ENCODE measurements at places on chromosomes 5 and 9.

- no peak for ATAC-seq
Observed at GRCh38 chr9:84971571-84971970, 302.0 kb downstream of the NTRK2 start.

DNA sequence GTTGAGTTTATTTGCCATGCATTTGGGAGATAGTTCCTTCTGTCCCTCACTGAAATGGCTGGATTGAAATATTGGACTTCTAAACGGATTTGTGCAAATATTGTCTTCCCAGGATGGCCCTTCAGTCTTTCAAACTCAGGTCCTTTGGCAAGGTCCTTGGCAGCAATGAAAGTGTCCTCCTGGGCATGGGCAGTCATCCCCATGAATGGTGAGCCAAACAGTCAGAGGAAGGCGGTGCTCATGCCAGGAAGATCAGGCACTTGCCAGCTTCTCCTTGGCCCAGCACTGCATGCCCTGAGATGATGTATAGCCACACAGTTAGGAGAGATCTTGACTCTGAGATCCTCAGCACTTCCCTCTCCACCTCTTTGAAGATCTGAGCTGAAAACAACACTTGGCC is 221.4 kb upstream of the KLF4 start:
- no peak for ATAC-seq

DNA sequence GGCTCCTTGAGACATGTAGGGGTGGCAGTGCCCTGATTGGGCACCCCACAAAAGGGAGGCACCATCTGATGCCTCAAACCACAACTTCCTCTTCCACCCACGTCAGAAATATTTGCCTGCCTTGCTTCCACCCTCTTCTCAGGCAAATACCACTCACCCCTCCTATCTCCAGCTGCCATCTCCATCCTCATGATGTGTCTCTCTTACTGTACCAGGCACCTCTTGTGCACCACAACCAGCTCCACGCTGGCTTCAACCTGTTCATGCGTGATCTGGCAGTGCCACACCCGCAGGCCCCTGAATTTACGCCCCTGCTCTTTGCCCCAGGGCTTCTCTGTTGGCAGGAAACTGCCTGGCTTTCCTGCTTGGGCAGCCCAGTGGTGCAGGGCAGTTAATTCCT is 87.8 kb upstream of the HSPA9 start:
- ATAC-seq = no peak

GRCh38 chr5:105619725-105620124 is 2051.0 kb downstream of the EFNA5 start:
- no peak for ATAC-seq

- no peak for ATAC-seq
Observed at GRCh38 chr9:37710046-37710445, 43.6 kb upstream of the TRMT10B start.

DNA sequence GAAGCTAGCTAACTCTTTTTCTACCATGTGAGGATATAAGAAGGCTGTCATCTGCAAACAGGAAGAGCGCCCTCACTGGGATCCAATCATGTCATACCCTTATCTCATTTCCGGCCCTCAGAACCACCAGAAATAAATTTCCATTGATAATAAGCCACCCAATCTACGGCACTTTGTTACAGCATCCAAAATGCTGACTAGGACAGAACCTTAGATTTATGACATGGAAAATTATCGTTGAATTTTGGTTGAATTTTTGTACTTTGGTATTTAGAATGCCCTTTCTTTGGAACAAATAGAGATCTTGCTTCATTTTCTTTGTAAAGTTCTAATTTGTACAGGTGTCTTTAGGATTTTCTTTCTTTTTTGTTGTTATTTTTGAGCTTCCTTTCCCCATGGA is 53.3 kb upstream of the CYLC2 start:
- ATAC-seq = no peak

- ATAC-seq = no peak
Observed at GRCh38 chr9:131776036-131776435, 36.2 kb upstream of the RAPGEF1 start.

DNA sequence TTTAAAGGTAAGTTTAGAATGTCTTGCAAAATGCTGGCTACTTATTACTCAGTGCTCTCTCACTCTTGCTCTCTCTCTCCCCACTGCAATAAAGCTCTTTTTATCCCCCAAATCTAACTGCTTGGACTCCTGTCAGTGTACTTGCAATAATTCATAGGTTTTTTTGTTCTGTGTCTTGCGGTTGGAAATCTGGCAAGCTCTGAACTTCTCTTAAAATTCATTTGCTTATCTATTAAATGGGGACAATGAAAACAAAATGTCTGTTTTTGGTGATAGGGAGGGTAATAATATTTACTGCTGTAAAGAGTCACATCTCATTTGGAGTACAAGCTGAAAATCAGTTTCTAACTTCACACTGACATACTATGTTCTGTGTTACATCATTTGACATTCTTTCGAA is 18.7 kb upstream of the OR13D1 start:
- ATAC-seq = no peak

DNA sequence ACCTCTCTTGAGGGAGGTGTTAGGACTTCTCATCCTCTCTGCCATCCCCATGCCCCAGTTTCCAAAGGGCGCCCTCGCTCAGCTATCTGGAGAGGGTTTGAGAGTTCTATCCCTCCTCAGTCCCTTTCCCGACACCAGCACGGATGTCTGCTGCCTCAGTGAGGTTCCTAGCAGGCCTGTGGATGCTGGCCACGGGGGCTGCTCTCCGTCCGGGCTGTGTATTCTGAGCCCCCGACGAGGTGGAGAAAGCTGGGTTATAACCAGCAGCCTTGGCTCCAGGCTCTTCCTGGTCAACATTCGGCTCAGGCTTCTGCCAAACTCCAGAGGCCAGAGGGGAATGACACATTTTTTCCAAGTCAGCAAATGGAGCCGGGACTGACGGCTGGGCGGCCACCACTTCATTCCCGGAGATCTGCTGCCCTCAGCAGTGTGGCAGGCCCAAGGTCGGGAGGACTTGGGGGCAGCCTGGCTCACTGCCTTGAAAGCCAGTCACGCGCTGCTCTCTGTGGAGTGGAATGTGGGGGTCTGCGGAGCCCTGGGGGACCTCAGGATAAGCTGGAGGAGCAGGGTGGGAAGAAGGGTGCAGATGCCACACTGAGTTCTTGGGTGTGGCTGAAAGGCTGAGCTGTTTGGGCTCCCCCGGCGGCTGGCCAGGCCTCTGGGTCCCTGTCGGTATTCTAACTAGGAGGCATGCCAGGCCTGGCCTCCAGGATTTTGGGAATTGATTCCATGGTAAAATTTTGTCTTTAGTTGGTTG is 27.4 kb downstream of the PTPA start:
- ATAC-seq = peak; percentile 31

DNA sequence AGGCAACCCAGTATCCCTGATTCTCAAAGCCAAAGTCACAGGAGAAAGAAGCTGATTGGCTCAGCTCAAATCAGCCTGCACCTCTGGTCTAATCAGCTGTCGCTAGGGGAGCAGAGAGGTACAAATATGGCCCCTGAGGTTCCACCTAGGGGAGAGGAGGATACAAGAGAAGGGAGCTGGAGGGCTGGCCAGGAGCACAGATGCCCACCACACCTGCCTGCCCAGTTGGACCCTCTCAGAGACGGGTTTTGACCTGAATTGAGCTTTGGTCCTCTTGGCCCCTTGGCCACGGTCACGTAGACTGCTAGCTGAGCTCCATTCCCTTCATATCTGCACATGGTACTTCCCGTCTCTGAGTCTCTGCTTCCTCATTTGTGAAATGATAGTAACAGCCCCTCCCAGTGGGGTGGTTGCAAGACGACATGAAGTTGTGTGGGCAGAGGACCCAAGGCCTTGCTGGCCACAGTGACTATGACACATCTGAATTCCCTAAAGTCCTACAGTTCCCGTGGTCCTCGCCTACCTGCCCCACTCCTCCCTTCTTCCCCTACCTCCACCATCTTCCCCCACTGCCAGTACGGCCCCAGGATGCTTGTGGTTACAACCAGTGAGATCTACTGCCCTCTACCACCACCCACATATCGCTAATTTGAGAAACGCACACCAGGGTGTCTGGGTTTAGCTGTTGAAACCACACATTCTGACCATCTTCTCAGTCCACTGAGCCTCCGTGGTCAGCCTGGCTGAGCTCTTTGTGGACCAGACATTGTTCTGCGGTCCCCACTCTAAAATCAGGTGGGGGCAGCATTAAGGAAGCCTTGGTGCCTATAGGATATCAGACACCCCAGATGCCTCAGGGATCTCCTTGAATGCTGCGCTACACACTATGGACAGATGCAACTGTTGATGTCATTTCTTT is 60.3 kb upstream of the NEK6 start:
- no peak for ATAC-seq

- no peak for ATAC-seq
Observed at GRCh38 chr5:148416921-148417320, 33.2 kb downstream of the FBXO38 start.

DNA sequence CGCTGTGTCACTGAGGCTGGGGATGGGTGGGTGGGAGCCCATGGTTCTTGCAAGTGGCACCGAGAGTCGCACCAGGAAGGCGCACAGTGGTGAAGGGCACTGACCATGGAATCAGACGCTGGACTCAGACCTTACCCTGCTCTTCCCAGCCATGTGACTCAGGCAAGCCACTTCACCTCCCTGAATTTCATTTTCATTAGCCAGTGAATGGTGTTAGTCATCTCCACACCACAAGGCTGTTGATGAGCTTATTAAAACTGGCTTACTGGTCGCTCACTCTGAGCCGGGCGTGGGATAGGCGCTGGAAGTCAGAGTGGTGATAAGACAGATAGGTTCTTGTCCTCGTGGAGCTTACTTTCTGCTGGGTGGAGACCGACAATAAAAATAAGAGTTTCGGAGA is 25.1 kb downstream of the FGF18 start:
- ATAC-seq = no peak

DNA sequence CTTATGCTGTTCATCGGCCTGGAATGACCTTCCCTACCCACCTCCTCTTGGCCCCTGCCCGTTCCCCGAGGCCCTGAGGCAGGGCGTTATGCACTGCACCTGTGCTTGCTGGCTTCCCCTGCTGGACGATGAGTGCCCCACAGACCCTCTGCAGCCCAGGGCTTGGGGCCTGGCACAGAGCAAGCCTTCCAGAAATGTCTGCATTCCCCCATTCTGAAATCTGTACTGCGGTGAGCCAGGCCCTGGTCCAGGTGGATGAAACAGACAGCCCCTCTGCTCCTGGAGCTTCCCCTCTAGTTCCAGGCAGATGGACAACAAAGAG is 35.0 kb downstream of the UNC5A start:
- no peak for ATAC-seq

GRCh38 chr5:84433461-84433860 is 48.8 kb upstream of the EDIL3 start:
- no peak for ATAC-seq

- no peak for ATAC-seq
Observed at GRCh38 chr5:56746553-56747339, 68.6 kb upstream of the MAP3K1 start.

DNA sequence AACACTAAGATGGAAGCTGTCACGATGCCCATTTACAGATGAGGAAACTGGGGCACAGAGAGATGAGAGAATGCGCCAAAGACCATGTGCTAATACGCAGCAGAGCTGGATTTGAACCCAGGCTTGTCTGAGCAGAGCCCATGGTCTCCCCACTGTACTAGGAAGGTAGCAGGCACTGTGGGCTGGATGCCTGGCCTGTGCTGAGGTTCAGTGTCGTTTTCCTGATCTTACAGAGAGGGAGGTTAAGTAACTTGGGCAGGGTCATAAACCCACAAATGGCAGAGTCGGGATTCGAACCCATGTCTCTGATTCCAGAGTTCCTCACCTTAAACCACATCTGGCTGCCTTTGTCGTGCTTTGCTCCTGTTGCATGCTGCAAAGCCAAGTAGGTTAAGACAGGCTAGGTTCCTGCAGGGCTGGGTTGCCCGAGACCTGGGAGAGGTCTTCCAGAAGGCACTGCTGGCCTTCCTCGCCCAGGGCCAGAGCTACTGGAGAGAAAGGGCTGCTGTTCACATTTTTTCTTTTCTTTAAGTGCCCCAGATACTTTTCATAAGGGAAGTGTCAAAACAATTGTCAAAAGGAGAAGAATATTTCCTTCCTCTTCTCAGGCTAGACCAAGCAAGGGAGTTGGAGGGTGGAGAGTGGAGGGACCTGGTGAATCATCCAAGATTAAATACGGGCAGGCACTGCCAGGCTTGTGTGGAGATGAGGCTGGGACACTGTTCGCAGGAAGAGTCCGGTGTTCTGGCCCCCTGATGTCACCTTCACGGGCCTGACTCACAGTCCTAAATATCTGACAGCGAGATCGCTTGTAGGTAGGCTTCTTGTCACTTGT is 3.2 kb downstream of the NEK6 start:
- ATAC-seq = peak; percentile 17

DNA sequence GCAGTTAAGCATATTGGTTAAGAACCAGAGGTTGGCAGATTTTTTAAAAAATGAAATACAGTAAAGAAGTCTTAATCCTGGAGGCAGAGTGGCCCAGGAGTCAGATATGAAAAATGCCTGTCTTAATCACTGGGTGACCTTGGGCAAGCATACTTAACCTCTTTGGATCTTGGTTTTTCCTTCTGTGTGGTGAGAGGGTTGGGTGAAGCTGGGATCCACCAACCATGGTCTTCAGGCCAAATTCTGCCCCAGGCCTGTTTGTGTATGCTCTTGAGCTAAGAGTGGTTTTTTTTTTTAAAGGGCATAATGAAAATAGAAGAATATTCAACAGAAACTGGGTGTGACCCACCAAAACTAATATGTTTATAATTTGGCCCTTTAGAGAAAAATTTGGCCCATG is 20.0 kb upstream of the TEX48 start:
- no peak for ATAC-seq

DNA sequence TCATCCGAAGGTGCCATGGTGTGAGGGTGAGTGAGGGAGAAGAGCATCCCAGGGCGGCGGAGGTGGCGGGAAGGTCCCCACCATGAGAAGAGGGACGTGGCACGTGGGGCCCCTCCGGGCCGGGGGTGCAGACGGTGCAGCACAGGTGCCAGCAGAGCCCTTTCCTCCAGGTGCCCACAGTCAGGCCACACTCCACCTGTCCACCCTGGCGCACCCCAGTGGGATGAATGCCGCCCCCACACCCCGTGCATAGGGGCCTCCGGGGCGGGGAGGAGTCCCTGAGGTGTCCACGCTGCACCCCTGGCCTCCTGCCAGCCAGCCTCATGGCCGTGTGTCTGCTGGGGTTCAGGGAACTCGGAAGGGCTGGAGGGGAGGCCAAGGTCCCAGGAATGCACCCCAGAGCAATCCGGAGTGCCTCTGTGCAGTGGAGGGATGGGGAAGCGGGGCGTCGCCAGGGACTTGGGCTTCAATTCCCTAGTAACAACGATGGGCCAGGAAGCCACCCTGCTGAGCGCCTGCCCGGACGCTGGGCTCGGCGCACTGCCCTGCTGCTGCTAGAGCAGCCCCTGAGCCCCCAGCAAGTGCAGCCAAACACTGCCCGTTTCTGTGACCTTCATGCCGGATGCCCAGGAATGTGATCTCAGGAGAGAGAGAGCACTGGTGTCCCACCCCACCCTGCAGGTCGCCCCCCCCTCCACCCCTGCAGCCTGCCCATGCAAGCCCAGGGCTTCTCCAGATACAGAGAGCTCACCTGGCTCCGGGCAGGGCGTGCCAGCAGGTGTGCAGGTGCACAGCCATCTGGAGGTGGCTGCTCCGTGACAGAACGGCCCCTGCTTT is 8.8 kb upstream of the NACC2 start:
- no peak for ATAC-seq

GRCh38 chr5:32004404-32004803 is 169.7 kb downstream of the GOLPH3 start:
- ATAC-seq = no peak

All from gastroesophageal sphincter (tissue), 4 donors.